ENCODE measurements at places on chromosomes 16 and 17.

- no peak for DNase-seq
Measured at GRCh38 chr16:76268824-76269223, 8.4 kb upstream of the CNTNAP4 start.

GRCh38 chr17:75822119-75822799 lies 21.9 kb downstream of the UNC13D start:
- no peak for DNase-seq

- DNase-seq: no peak
Measured at GRCh38 chr17:7977039-7977438, 25.4 kb upstream of the GUCY2D start.

- DNase-seq: no peak
Measured at GRCh38 chr16:27515874-27516353, 33.8 kb downstream of the GTF3C1 start.

DNA sequence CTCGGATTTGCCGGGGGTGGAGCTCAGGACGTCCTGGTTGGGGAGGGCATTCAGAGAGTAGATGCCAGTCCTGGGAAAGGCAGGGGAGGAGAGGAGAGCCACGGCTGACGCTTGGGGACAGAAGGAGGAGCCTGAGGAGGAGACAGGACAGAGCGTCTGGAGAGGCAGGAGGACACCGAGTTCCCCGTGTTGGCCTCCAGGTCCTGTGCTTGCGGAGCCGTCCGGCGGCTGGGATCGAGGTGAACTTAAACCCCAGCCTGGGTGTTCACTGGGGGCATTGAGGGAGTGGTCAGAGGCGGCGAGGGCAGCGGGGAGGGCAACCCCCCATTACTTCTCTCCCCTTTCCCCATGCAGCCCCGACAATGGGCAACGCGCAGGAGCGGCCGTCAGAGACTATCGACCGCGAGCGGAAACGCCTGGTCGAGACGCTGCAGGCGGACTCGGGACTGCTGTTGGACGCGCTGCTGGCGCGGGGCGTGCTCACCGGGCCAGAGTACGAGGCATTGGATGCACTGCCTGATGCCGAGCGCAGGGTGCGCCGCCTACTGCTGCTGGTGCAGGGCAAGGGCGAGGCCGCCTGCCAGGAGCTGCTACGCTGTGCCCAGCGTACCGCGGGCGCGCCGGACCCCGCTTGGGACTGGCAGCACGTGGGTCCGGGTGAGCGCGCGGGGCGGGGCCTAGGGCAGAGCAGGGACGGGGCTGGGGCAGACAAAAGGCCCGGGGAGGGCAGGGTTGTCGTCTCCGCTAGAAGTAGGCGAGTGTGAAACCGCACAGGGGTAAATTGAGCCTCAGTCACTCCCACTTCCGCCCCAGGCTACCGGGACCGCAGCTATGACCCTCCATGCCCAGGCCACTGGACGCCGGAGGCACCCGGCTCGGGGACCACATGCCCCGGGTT lies 3.7 kb downstream of the NOL3 start:
- no peak for DNase-seq

DNA sequence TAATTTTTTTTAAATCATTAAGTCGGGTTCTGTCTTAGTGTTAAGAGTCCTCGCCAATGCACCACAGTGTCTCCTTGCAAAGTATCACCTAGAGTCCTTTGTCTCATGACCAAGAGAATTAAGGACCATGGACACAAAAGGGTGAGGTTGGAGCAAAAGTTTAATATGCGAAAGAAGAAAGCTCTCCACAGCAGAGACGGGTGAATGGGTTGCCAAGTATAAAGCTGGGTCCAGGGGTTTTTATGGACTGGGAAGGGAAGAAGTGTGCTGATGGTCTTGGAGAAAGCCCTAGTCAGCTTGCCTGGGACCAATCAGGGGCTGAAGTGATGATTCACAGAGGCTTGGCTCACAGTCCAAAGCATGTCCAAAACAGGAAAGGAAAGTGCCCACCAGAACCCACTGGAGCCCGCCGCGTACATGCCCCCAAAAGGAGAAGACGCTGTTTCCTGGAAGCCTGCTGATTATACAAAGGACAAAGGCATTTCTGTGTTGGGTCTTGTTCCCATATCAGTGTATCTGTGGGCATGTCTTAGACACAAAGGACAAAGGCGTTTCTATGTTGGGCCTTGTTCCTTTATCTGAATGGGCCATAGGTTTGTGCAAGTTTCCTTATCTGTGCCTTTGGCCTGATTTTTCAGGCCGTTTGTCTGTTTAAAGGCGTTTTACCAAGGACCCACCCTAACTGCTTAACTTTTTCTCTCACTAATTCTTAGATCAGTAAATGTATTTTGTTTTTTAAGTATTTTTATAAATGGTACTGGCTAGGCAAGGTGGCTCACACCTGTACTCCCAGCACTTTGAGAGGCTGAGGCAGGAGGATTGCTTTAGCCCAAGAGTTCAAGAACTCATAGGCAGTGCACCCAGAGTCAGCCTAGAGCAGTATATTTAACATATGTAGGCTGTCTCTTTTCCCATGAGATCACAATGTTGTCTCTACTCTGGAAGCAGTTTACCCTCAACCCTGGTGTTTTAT lies 28.7 kb upstream of the ATF7IP2 start:
- no peak for DNase-seq

GRCh38 chr16:2151188-2152091 lies 3.0 kb downstream of the RAB26 start:
- no peak for DNase-seq

- DNase-seq: no peak
Measured at GRCh38 chr16:82523815-82524214, 103.0 kb upstream of the CDH13 start.

- DNase-seq: no peak
Measured at GRCh38 chr17:35879773-35880654, at the start of gene CCL5. Gene CCL5 (minus strand): TSS chr17:35880360.

GRCh38 chr17:7476494-7476893 lies 2.9 kb downstream of the ZBTB4 start:
- no peak for DNase-seq

- no peak for DNase-seq
Measured at GRCh38 chr17:21019976-21020586, 22.7 kb downstream of the USP22 start.

DNA sequence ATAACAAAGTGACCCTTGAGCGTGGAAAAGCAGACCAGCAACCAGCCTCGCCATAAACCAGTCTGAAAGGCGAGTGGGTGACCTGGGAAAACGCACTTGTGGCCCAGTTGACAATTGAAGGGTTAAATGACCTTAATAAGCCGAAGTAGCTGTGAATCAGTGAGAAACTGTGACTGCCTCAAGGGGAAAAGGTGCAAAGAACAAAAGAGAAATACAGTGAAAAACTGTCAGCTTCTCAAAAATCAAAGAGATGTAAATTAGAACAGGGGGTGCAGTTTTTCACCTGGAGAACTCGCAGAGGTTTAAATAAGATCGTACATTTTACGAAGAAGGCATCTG lies 124.1 kb downstream of the CMIP start:
- DNase-seq: no peak

DNA sequence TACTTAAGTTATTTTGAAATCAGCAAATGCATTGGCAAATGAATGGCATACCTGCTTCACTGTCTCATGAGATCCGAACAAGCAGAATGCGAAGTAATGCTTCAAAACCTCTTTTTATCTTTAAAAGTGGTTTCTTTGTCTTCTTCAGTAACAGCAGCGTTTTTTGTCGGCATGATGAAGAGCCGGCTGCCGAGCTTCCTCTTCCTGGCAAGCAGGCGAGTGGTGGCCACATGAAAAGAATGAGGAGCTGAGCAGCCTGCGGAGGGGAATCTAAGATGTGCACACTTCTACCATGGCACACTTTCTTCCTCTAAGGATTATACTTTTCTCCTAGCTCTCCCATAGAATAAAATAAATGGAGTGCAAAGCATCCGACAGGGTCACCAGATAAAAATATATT lies 42.4 kb upstream of the AKTIP start:
- no peak for DNase-seq

DNA sequence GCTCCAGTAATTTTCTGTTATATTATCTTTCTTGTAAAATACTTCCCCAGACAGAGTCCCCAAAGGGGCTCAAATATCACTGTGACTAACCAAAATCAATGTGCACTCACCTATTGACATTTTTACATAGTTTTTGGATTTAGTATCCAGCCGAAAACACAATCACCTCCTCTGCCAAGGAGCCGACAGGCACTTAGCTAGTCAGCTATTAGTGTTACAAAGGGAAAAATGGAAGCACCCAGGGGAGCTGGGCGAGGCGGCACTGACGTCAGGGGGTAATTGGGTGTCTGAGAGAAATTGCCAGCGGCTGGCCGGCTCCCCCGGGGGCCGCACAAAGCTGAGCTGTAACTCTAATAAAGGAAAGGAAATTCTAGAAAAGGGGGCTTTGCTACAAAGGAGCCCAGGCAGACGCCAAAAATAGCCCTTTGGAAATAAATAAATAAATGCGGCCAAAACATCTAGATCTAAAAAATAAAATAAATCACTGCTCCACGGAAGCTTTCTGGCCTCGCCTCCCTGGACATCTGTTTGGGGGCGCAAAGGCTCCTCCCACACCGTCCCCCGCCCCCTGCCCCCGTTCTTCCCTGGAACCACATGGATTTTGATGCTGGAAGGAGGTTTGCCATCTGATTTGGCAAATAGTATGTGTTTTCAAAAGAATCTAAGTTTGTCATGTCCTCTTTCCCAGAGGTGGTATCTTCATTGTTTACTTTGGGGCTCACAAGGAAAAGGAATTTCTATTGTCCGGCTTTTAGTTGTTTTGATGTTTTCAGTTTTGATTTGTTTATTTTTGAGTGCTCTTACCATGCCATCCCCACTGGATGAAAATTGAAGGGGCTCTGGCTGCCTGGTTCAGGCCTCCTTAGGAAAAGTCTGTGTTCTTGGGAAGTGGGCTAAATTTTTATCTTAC lies 156.7 kb downstream of the ZNF423 start:
- DNase-seq: no peak

DNA sequence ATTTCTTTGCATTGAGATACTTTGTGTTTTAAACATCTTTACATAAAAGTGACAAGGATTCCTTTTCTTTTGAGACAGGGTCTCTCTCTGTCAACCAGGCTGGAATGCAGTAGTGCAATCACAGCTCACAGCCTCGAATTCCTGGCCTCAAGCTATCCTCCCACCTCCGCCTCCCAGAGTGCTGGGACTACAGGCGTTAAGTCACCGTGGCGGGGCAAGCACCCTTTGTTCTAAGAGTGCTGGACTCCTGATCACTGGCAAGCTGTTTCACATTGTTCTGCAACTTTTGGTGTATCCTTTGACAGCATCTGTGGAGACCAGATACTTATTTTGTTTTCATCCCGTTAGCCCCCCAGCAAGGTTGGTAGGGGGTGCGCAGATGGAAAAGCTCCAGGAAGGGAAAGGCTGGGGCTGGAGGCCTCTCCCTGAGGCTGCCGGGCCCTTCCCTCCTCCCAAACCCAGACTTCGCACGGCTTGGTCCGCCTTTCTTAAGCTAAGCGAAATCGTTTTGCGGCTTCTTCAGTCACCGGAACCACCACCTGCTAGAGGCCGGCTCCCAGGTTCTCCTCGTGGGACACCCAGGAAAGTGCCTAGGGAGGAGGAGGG lies 1.1 kb downstream of the ST6GALNAC2 start:
- DNase-seq: no peak

- no peak for DNase-seq
Measured at GRCh38 chr17:14791221-14791620, 473.9 kb downstream of the PMP22 start.

Data from skeletal muscle cell (primary cell).